ENCODE measurements at places on chromosomes 4 and X. TPM values are rescaled to one million over a fixed set of nuclear protein-coding genes. Genes with fewer than 3 reads are reported as not detected.

DNA sequence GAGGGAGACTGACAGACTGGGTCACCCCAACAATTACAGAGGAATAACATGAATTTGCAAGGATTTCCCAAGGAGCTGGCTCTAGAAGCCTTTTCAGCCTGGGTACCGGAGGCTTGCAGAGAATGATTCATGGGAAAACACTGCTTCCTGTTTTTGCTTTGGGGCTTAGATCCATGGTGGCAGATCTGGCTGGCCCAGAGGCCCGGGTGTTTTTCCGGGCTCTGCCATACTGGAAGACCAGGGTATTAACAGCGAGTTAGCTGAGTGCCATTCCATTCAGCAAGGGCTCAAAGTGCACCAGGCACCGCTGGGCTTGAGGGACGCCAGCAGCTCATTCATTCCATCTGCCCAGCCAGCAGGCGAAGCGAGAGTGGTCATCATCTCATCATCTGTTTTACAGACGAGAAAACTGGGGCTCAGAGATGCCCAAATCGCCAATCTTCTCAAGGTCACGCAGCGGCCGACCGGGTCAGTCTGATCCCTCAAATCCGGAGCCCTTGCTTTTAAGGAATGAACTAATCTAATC lies 1.3 kb downstream of the WDR1 start:
- no peak for DNase-seq

- DNase-seq: no peak
Measured at GRCh38 chr4:1749370-1749769, 28.0 kb downstream of the TACC3 start.

DNA sequence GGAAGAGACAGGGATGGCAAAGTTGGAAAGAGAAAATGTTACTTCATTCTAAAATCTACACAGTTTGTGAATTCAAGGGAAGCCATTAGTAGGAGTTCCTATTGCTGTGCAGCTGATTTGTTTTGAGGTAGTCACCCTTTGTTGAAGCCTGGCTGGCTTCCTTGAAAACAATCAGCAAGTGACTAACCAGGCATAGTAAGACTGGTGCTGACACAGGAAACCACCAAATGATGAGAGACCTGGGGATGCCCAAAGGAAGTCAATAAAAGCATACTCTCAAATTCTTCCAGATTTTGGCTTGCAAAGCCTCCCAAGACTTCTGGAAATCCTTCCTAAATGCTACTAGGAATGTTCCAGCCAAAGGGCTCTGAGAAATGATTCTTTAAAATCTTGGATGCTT lies 23.9 kb upstream of the PRDM8 start:
- no peak for DNase-seq

GRCh38 chr4:163195247-163195765 lies 28.6 kb upstream of the NAF1 start:
- no peak for DNase-seq

DNA sequence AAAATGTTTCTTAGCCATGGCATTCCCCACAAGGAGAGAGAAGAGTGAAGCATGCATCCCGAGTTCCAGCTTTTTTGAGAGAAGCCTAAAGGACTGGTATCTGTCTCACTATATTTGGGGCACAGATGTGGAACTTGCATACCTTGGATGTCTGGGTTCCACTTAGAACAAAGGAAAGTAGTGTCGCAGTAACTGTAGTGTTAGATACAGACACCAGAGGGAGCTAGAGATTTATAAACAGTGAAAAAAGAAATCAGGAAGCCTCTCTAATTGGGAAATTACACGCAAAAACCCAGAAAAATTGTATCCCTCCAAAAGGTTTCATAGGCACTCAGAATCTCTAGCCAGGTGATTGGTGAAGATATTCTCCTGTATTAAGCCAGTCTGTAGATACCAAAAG lies 34.4 kb downstream of the AGTR2 start:
- DNase-seq: no peak

GRCh38 chrX:26914232-26914631 lies 548.9 kb downstream of the PPP4R3C start:
- DNase-seq: no peak

DNA sequence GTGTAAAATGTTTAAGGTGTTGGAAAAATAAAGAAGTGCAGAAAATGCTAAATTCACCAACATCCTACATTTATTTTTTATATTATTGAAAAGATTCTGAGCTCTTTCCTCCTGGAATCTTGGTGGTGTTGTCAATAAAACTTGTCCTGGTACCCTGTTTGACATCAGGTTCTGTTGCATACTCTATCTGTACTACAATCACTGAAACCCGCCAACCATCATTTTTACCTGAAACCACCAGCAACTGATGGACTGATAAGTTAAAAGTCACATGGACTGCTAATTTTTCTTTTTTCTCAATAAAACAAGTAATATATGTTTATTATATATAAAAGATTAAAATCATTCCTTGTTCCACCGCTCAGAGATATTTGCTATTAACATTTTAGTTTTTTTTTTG lies 23.4 kb downstream of the STAP1 start:
- DNase-seq: no peak

- no peak for DNase-seq
Measured at GRCh38 chr4:33395731-33396485, 2675.7 kb downstream of the PCDH7 start.

DNA sequence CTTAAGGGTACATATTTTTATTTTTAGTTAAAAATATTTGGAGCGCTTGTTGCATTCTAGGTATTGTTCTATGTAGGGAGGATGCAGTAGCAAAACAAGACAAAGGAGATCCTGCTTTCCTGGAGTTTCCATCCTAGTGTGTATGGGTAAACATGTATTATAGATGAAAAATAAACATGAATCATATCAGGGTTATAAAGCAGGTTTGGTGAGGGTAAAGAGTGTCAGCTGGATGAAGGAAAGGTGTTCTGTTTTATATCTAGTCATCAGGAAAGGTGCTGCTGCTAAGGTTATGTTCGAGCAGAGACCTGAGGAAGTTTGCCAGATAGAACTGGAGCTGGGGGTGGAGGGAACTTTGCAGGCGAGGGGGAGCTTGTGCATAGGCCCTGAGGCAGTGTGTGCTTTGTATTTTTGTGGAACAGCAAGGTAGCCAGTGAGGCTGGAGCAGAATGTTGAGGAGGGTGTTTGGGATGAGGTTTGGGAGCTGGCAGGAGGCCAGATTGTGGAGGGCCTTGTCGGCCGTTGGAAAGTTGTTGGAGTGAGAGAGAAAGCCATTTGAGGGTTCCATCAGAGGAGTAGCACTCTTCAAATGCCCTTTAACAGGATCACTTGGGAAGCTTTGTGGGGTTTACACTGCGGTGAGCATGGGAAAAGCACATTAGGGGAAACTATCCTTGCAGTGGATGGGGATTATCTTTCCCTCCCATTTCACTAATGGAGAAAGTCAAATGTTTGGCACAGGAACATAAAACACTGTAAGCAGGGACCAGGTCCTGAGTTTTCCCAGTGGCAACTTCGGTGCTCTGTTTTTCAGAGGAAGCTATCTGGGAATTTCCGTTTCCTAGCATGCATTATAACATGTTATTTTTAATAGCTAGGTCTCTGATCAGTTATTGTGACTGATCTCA lies 35.9 kb downstream of the AFF1 start:
- no peak for DNase-seq

GRCh38 chr4:66331761-66332160 lies 661.5 kb upstream of the EPHA5 start:
- DNase-seq: no peak

DNA sequence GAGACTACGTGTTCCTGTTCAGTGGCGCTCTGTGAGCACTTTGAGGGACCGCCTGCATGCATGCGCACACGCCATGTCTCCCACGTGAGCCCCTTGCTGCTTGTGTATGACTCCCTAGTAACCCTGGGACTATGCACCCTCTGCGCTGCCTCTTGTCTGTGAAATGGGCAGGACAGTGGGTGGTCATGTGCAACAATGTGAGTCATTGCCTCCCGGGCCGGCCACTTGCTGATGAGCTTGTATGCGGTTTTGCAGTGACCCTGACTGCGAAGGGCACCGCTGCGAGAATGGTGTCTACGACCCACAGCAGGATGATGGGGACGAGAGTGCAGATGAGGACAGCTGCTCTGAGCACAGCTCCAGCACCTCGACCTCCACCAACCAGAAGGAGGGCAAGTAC lies 61.4 kb downstream of the TNIP2 start:
- no peak for DNase-seq

- no peak for DNase-seq
Measured at GRCh38 chr4:88008122-88008742, 797 bp downstream of the PKD2 start.

GRCh38 chrX:13109817-13110216 lies 65.4 kb upstream of the FAM9C start:
- no peak for DNase-seq

GRCh38 chrX:53286171-53286570 lies 4.8 kb upstream of the IQSEC2 start:
- DNase-seq: no peak

DNA sequence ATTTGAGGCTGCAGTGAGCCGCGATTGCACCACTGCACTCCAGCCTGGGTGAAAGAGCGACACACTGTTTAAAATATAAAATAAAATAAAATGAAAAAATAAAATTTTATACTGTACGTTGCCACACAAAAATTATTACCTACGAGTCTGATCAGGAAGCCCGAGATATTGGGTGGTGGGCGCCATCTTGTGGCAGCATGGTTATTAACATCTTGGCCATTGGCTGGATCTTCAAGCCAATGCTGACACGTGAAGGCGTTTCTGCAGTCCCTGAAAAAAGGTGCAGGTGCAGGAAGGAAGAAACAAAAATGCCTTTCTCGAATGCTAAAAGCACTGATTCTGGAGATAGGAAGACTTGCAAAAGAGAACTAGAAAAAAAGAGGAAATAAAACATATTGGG lies 4.9 kb upstream of the TLR8 start:
- DNase-seq: no peak

- DNase-seq: no peak
Measured at GRCh38 chr4:74366367-74366911, 1.5 kb downstream of the EREG start.

DNA sequence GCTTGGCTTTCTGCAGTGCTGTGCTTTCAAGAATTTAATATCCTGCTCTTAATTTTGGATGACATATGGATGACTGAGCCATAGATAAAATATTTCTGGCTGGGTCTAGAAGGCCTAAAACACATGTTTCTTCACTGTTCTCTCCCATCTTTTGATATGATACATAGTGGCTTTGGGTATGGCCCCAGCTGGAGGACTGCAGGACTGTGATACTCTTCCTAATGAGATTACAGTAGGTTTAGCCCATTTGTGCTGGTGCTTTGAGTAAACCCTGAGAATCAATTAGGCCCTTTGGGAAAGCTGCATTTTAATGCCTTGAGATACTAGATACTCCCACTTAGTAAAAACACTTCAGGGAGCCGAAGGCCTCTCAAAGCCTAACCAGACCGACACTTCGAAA lies 38.0 kb downstream of the KIT start:
- DNase-seq: no peak

DNA sequence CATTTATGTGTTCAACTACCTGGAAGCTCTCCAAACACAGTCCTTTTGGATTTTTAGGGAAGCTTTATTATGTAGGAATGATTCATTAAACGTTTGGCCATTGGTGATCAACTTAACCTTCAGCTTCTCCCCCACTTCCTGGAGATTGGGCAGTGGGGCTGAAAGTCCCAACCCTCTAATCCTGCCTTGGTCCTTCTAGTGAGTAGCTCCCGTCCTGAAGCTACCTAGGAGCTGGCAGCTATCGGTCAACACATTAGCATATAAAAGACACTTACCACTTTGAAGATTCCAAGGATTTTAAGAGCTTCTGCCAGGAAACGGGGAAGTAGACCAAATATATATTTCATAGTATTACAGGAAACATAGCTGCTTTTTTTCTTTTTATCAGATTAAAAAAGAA lies 69.7 kb downstream of the MCUB start:
- DNase-seq: no peak

GRCh38 chr4:123034023-123034422 lies 111.6 kb upstream of the NUDT6 start:
- no peak for DNase-seq

DNA sequence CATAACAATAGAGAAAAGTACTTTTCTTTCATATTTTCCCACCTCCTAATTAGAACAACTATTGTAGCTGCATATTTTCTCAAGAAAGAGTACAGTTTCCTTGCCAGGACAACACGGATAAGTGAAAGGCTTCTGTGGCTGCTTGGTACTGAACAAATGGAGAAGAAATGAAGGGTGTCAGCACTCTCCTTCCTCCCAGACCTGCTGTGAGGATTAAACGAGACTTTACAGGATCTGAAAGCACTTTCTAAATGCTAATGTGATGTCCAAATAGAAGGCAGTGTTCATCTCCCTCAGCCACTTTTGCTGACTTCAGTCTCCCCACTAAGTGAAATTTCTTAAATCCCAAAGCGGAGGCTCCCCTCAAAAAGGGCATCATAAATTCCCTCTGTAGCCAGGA lies 13.9 kb downstream of the NIPAL1 start:
- no peak for DNase-seq

DNA sequence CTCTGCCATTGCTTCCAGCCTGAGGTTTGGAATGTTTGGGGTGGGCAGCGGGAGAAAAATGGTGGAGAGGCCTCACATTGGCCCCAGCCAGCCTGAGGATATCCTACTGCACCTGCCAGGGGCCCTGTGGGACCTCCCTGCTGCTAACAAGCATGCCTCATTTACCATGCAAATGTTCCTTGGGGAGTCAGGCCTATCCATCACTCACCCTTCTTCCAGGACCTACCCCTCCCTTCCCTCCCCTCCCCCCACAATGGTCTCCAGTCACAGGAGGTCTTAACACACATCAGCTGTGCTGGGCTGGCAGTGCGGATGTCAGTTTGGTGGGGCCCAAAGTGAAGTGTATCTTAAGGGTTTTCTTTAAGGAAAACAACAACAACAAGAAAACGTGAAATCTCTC lies 139.2 kb downstream of the SHOX start:
- DNase-seq: no peak

DNA sequence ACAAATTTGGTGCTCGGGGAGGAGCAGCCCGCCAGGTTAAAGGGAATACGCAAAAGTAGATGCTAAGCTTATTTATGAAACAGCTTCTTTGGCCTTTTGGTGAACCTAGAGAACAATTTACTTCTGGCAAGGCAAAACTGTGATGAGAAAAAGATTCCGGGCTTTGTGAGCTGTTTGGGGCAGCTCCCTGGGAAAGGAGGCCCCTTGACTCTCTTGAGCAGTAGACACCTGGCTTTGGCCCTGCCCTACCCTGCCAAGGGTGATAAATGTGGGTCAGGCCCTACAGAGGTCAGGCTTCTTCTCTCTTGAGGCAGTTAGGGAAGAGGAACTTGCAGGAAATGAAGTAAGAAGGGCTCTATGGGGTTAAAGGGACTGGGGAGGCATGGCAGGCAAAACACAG lies 509.6 kb downstream of the MID1IP1 start:
- no peak for DNase-seq

Gene ITIH6
- polyA plus RNA-seq: 0.06 TPM

Gene ZCCHC18
- polyA plus RNA-seq: 4.9 TPM

Gene POU4F2
- polyA plus RNA-seq: not detected

Gene SHROOM4
- polyA plus RNA-seq: 15.6 TPM

Gene SPINK2
- polyA plus RNA-seq: not detected

Gene CT45A10
- polyA plus RNA-seq: not detected

Gene MMRN1
- 7.7 TPM for polyA plus RNA-seq

Gene TLR2
- 6.4 TPM for polyA plus RNA-seq

Gene NCAPG
- polyA plus RNA-seq: 29.4 TPM

Gene ASB12
- 0.44 TPM for polyA plus RNA-seq

Gene TCEANC
- 6.7 TPM for polyA plus RNA-seq

Gene DUSP21
- polyA plus RNA-seq: not detected
